ENCODE measurements at places on chromosomes 2 and 18.

GRCh38 chr2:120778244-120778643 lies 42.6 kb downstream of the GLI2 start:
- no peak for DNase-seq

DNA sequence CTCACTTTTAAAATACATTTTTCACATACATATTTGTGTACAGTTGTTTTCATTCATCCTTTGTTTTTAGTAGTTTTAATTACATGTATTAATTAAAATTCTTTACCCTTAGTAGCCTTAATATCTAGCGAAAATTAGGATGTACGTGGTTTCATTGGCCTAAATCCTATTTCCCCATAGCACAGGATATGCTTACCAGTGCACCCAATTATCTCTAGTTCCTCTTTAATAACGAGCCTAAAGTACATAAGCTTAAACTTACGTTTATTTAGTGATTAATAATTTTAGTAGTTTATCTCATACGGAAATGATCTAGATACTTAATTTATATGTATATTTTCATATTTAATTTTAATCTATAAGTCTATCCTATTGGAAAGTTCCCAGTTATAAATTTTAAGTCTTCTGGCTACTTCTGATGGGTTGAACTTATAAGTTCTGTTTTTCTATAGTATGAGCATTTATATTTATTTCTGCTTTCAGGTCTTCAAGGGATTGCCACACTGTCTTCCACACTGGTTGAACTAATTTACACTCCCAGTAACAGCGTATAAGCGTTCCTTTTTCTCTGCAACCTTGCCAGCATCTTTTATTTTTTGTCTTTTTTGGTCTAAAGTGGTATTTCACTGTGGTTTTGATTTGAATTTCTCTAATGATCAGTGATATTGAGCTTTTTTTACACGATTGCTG lies 21.4 kb upstream of the RUFY4 start:
- no peak for DNase-seq

DNA sequence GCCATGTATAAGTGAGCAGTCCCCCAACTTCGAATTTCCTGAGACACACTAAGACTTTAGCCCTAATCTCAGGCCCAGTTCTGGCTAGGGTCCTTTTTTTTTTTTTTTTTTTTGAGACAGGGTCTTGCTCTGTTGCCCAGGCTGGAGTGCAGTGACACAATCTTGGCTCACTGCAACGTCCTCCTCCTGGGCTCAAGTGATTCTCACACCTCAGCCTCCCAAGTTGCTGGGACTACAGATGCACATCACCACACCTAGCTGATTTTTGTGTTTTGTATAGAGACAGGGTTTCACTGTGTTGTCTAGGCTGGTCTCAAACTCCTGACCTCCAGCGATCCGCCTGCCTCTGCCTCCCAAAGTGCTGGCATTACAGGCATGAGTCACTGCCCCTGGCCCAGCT lies 23.9 kb upstream of the TGIF1 start:
- DNase-seq, result no peak

DNA sequence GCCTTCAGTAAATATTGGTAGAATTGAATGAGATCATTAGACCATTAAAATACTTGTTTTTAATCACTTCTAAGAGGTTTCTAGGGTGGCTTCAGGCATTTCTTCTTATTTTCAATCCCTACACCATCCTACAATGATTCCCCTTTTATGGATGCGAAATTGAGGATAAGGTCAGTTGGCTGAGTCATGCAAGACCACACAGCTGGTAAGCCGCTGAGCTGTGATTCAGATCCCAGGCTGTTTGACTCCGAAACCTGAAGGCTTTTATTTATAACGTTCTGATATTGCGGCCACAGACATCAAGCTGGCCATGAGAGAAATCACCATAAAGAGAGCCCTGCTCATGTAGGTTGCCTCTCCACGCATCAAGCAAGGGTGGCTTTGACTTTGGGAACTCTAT lies 133.4 kb downstream of the VAPA start:
- DNase-seq, result no peak

DNA sequence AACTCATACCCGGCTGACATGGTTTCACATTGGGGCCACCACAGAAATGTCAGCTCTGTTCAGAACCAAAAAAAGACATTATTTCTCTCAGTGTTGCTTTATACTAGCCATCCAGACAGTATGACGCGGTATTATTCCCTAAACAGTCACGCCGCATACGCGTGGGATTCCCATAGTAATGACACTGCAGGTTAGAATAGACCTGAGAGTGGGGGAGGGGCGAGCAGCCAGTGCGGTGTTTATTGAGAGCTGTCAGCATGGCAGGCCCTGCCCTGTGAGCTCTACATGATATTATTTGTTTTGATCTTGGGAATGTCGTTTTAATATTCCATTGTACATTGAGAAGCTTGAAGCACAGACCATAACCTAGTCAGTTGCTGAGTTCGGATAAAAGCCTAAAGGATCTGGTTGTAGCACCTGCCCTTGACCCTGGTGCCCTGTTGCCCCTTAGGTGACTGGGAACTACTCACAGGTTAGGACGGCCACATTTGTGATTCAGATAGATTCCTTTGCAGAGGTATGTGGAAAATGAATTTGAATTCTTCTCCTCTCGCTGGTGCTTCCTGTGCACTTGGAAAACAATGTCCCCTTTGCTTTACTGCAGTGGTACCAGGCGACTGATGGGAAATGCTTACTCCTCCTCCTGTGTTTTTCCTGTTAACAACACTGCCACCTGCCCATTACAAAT lies 150.1 kb downstream of the ARHGAP28 start:
- DNase-seq, result no peak

DNA sequence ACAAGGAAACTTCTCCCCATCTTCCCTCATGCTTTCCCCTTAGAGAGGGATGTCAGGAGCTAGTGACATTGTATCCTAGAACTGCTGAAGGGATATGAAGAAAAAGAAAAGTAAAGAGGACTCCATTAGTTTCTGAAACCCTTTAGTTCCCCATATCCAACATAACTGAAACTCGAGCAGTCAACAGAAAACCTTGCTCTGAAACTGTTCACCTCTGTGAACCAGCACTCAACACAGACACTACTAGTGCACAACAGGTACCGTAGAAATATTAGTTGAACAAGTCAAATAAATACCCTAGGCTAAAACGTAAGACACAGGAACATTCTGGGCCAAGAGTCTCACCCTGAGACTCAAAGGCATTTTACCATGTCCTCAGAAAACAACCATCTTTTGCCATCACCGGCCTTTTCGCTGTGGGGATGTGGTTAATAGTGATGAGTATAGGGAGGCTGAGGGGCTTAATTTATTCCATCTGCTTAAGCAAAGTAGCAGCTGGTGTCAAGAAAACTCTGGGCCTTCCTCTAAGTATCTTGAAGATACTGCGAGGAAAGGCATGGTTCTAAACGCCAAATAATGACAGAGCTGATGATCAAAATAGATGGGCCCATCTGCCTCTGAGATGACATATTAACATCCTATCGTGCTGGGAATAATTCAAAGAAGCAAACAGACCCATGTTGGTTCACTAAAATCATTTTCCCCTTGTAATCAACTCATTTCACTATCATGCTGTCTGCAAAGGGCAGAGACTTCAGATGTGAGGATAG lies 156.8 kb downstream of the STK39 start:
- DNase-seq, result no peak

DNA sequence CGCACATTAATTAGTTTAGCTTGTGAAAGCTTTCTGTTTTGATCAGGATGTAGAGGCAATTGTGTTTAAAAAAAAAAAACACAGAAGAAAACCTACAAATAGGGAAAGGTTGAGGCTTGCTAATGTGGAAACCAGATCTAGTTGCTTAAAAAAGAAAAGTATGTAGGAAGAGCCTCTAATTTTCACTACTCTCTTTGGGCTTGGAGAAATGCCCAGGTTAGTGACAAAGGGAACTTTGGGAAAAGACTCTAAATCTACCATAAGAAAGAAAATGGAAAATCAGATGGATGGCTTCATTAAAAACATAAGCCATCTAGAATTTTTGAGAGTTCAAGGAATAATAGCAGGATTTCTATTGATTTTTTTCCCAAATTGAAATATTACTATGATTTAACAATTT lies 47.3 kb upstream of the SLC38A11 start:
- DNase-seq, result no peak
